ENCODE measurements at places on chromosomes 2 and 18.

DNA sequence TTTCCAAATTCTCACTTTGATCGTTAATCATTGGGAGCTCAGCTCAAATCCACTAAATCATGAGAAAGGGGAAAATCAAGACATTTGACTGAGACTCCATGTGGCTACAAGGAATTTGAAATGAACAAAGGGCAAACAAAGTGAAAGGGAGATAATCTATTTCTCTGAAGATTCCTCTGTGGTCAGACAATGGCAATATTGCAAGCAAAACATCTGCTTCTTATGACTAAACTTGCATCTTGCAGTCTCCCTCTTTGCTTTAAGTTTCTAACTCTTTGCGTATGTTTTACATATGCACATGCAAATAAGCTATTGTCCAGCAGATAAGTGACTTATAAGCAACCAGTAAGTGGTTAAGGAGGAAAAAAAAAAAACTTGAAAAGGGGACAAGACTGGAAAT, 299.1 kb upstream of the NXPH2 start:
- no peak for DNase-seq

DNA sequence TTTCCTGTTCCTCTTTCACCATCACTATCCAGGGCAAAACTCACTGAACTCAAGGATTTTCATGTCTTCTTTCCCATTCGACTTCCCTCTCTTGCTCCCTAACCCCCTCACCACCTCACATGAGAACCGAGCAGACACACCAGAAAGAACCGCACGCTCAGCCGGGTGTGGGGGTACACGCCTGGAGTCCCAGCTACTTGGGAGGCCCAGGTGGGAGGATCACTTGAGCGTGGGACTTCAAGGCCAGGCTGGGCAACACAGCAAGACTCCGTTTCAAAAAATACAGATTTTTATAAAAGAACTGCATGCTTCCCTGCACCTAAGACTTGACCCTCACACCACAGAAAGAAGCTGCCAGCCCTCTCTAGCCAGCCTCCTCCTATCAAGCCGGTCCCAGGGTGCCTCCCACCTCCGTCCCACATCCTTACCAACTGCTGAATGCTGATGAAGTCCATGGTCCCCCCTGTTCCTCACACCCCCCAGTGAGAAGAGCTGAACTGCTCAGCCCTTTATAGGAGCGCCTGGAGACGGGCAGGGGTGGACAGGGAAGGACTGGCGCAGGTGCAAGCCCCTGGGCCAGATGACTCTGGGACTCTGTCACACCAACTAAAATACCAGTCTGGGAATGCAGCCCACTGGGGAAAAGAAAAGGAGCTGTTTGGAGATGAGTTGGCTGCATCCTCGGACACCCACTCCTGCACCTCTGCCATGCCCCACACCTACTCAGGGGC, at the start of gene ANKRD23:
TSS of gene ANKRD23 (minus strand) at position 484 of the 731 bp plus-strand sequence. CDS start at position 455, 29 bp downstream.
- DNase-seq: no peak

GRCh38 chr2:39017334-39017733, 103.5 kb downstream of the SOS1 start:
- DNase-seq: no peak

DNA sequence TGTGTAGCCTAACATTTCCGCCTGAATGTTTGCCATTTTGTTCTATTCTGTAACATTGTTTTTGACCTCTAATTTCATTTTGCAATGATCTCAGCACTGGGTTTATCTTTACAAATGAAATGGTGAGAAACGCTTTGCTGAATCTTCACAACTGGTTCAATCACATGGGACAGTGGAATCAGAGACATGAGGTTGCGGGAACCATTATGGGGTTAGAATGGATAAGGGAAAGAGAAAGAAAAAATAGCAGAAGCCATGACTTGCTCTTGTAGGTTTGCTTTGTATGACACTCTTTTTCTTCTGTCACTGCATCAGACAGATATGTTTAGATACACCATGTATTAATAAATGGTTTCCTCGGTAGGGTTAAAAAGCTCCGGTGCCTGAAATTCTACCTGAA, 114.3 kb upstream of the PELI1 start:
- no peak for DNase-seq

DNA sequence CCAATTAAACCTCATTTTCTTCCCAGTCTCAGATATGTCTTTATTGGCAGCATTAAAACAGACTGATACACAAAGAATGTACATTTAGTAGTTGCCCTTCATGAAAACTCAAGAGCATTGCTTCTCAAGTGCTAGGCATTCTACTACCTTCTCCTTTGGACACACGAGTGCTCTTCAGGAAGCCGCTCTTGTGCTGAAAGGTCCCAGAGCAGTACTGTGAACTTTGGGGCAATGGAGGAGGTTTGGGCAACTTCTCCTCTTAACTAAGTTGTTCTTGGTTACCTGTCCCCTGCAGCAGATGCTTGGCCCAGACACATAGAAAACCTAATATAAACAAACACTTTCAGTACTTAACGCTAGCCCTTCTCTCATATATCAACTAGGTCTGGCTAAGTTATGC, 362.8 kb downstream of the DPP10 start:
- no peak for DNase-seq

GRCh38 chr18:32310101-32310500, 120.3 kb downstream of the MEP1B start:
- DNase-seq: no peak

DNA sequence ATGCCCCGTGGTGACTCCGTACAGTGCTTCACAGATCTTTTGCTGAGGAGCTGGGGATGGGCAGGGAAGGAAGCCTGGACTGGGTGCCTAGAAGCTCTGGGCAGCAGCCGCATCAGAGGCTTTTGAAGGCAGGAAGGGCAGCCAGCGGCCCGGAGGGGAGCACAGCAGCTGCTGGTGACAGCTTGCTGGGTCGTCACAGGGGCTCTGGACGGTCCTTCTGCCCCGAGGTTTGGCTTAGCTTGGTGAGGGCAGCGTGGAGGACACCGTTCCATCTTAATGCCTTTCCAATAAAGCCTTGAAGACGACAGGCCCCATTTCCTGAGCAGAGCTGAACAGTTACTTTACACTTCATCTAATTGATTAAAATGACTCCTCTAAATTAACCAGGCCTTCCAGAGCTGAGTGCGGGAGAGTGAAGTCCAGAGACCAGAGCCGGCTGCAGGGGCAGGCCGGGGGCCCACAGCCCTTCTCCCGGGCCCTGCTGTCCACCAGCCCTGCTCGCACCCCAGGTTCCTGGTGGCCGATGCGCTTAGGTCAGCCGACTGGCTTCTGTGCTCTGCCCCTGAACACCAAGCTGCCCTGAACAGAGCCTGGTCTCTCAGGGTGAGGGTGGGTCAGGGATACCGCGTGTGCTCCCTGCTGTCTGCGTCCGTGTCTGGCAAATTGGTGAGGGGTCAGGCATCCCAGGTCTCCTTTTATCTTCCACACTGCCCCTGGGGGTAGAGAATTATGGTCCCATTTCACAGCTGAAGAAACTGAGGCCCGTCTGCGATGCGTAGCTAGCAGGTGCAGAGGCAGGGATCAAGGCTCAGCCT, 43.5 kb downstream of the RRM2 start:
- DNase-seq: no peak

DNA sequence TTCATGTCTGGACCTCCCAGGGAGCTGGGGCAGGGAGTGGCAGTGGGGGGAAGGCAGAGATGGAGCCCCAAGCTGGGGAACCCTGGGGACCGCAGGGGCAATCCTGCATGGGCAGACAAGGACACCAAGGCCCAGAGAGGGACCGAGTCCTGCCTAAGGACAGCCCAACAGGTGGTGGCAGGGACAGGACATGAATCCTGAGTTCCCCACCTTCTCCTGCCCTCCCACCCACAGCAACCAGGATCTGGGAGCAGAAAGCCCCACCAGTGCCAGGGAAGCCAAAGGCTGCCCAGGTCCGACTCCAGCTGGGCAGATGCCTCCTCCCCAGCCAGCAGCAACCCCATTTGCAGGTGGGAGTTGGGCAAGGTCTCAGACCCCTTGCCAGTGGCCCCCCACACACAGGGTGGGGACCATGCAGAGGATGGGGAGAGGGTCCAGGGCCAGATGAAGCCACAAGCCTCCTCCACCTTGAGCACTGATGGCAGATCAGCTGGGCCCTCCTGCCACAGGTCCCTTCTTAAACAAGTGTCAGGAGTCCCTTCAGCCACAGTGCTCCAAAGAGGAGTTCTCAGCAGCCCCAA, 6.3 kb downstream of the ADRA2B start:
- DNase-seq: no peak

DNA sequence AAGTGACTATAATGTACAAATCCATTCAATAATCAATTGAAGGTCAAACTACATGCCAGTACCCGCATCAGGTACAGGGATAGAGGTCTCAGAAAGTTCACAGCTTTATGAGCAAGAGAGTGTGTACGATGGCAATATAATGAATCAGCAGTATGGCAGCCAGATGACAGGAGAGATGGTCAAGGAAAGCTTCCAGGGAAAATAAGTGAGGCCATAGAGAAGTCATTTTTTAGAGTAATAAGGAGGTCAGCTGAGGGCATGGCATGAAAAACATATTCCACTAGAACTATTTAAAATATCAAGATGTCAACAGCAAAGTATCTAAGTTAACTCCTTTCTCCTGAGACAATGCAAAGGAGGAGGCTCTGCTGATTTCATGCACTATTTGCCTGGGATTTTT, 108.0 kb downstream of the SLC8A1 start:
- DNase-seq: no peak

GRCh38 chr2:113277474-113278072, 1.1 kb downstream of the PAX8 start:
- DNase-seq: no peak
